CD8-positive, alpha-beta T cell (primary cell): ENCODE measurements at places on chromosomes 3 and 15.

DNA sequence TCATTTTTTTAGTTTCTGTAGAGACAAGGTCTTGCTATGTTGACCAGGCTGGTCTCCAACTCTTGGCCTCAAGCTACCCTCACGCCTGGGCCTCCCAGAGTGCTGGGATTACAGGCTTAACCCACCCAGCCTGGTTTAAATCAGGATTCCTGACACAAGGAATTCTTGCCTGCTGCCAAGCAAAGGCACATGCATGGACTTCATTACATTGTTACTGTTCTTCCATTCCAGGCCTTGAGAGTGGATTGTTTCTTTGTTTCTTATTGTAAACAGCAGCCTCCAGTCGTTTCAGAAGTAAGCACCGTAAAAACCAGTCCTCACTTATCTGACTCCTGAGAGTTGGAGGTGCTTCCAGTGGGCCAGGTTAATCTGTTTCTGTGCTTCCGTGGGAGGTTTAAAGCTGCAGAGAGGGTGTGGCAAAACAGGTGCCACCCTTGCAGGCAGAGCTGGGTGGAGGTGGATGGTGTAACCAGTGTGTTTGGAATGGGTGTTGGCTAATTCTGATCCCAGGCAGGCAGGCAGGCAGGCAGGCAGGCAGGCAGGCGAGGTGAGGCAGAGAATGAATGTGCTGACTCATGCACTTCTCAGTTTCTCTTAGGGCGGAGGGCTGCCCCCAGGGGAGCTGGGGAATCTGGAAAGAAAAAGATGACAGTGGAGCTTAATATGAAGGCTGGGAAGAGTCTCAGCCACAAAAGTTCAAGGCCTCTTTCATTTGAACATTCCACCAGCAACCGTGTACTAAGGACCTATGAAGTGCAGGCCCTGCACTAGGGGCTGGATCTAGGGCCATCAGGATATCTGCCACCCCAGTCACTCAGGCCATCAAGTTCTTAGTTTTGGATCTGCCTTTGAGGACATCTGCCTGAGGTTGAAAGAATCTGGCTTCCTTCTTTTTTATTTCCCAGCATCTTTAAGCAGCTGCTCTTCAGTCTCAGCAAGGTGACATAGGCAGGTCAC, 37.0 kb upstream of the CDCP1 start:
- no peak for DNase-seq

- DNase-seq: no peak
Observed at GRCh38 chr3:8492744-8493511, 8.7 kb upstream of the LMCD1 start.

DNA sequence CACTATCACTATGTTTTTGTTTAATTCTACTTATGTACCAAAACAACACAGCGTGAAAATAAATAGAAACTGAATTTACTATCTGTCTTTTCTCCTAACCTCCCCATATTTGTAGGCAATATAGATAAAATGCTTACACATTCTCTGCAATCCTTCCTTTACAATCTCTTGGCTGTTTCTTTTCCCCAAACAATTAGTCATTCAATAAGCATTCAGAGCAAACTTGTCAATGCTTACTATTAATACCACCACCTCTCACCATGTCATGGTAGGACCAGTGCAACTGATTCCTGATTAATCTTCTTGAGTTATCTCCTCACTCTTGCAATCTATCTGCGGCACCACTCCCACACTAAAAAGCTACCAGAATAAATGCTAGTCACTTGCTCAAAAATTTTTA, 74.0 kb upstream of the TTBK2 start:
- no peak for DNase-seq

DNA sequence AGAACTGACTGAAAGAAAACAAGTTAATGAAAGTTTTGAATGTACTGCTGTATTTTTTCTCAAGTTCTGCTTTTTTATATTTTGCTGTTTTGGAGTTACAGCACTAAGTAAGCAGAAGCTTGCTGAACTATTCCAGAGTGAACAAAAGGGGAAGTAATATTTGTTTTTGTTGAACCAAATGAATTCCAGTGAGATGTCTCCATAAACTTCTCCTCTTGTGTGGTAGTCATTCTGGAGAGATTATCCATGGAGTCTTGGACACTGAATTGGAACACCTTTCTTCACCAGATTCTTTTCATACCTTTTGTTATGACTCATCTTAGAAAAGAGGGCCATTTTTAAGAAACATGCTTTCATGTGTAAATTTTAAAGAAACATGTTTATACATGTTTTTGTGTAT, 8.8 kb downstream of the ANKUB1 start:
- no peak for DNase-seq

DNA sequence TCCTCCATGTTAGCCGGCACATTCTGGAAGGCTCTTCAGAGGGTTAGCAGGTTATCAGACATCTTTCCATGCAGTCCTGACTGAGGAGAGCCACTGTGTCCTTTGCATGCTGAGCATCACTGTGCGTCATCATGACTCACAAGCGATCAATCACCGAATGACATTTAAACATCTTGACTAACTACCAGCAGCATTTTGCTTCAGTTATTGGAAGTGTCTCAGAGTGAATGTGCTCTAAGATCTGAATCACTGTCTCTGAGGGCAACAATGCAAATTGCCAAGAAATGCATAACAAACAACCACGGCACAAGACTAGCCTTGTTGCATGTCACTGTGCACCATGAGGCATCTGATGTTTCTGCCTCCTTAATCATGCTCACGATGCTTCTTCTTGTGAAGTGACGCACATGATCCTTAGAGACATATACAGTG, 18.3 kb upstream of the ATP8B4 start:
- DNase-seq: no peak

DNA sequence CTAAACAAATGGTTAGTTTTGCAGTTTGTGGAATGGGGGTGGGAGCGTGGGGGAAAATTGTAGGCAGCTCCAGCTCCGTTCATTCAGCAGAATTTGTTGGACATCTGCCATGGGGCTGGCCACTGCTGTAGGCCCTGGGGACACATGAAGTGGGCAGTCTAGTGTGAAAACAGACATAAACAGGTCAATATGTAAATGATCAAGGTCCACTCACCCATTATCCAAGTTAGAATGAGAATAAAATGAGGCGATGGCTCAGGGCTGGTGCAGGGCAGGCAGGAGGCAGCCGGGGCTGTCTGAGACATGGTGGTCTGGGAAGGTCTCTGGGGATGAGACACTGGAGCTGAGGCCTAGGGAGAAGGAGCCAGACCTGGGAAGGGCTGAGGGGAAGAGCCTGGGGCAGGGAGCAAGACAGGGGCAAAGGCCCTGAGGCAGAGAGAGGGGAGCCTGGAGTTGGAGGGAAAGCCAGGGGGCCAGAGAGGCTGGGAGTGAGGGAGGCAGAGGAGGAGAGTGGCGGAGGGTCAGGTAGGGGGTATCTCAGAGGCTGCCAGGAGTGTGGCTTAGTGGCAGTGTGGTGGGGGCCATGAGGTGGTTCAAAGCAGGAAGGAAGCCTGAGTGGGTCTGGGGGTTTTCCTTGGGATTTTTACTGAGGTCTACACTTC, 6.2 kb upstream of the SLC6A6 start:
- no peak for DNase-seq

DNA sequence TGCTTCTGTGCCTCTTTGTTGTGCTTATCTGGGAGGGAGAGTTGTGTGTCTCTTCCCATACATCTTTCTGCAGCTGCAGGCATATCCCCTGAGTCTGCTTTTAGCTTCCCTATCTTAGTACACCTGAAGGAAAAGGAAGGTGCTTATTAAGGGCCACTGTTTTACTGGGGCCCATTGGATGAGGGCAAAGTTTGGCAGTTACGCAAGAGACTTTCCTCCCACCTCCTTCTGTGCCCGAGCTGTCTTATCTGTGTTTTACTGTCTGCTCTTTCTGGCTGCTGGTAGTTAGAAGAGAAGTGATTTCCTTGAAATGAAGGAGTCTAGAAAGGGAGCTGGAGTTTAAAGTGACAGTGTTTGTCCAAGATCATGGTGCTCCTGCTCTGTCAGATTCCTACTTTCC, 66.5 kb downstream of the GABRG3 start:
- DNase-seq: no peak

GRCh38 chr15:58520464-58520863, 88.7 kb downstream of the LIPC start:
- DNase-seq: no peak

GRCh38 chr3:99031778-99032177, 130.3 kb upstream of the DCBLD2 start:
- no peak for DNase-seq

GRCh38 chr15:36884518-36884875, 215.9 kb downstream of the MEIS2 start:
- no peak for DNase-seq

DNA sequence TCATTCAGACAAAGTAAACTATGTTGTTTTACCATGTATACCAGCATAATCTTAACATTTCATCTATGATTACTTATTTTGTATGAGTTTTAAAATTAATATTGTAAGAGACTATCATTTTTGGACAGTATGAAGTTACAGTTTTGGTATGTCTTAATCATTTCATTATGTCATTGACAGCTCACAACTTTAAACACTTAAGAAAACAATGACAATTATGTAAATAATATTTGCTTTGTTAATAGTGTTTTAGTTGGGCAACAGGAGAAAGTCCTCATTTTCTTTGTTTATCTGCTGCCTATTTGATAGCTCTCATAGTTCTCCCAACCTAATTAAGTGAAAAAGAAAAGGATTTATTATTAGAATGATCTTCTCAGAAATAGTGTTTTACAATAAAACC, 80.2 kb downstream of the MEF2A start:
- DNase-seq: no peak

DNA sequence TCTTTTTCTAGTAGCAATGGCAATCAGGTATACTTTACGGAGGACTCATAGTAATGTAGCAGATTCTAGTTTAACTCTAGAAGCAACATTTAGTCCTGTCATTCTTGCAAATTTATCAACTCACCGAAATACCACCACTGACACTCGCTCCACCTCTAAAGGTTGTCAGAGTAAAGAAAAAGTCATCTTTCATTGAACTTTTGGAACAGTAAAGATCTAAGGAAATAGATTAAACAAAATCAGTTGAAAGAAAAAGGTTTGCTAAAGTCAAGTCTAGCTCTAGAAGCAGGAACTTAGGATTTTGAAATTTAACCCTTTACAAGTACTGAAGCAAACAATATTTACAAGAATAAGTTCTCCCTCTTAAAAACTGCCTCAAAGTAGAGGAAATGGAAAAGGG, 8.7 kb downstream of the ATP8B4 start:
- no peak for DNase-seq

- DNase-seq: no peak
Observed at GRCh38 chr3:9121366-9122001, 128.0 kb downstream of the SRGAP3 start.

GRCh38 chr3:188776447-188776846, 395.3 kb upstream of the TPRG1 start:
- no peak for DNase-seq

DNA sequence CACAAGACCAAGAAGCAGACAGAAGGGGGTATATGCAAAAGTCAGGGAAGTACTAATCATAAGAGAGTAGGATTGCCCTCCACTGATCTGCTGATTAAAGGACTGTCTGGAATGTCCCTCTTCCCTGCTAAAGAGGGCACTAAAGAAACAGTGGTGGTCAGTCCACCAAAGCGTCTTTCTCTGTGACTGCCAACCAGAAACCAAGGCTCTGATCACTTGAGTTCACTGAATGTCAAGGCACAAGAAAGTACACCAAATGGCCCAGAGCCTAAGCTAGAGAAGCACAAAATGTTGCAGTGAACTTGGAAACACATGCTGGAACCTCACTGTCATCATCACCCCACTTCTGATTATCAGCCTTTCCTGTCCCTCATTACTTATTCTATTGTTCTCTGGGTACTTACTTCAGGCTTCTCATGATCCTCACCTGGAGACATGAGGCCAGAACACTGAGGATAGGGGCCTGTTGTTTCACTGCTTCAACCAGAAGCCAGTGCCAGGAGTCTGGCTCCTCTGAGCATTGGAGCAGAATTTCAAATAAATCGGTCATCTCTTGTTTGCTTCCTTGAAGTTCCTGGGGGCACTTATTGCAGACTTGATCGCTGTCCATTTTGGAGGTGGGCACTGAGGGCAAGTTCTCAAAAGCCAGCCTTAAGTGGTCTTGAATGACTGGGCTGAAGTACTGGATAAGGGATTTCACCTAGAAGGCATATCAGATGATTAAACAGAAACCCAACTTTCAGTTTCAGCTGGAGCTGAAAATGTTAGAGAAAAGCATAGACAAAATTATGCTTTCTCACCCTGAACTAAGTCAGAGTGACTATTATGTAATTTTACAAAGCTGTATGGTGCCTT, 58.9 kb downstream of the EIF3J start:
- DNase-seq: no peak

GRCh38 chr3:81295906-81296577, 465.4 kb downstream of the GBE1 start:
- DNase-seq: no peak

- no peak for DNase-seq
Observed at GRCh38 chr3:66477856-66478255, 23.0 kb downstream of the LRIG1 start.
